ENCODE measurements at places on chromosomes 16 and 17. TPM values are rescaled to one million over a fixed set of nuclear protein-coding genes. Genes with fewer than 3 reads are reported as not detected.

GRCh38 chr16:4006397-4006999, 109.7 kb downstream of the ADCY9 start:
- DNase-seq: no peak

GRCh38 chr17:72930031-72930430, 162.5 kb downstream of the SLC39A11 start:
- DNase-seq: no peak

- DNase-seq: no peak
These were observed 43.5 kb downstream of the ARHGAP17 start for GRCh38 chr16:24971718-24972117.

DNA sequence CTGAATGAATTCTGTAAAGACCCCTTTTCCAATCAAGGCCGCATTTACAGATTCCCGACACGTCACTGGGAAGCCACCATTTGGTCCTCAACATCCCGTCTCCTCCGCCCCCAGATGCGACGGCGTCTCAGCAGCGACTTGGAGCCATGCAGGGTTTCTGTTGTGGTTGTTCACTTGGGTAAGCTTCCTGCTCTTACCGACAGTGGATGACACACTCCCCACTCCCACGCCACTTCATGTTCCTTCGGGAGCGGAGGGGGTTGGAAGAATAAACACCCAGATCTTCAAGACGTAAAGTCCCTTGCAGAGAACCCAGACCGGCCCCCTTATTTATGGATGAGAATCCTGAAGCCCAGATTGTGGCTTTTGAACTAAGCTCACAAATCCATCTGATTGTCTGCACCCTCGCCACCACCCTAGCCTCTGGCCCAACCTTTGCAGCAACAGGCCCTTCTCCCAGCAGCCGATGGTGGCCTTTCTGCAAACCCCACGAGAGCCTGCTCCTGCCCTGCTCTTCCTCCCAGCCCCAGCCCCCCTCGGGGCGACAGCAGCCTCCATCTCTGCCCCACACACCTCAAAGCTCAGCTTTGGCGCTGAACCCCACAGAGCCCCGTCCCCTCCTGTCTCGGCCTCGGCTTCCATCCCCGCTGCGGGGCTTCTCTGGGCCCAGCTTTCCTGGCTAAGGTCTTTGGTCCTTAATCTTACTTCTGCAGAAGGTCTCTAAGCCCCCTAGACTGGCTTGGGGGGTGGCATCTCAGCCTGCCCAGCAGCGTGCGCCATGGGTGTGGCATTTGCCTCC, 19.0 kb upstream of the OSGIN1 start:
- DNase-seq: no peak

DNA sequence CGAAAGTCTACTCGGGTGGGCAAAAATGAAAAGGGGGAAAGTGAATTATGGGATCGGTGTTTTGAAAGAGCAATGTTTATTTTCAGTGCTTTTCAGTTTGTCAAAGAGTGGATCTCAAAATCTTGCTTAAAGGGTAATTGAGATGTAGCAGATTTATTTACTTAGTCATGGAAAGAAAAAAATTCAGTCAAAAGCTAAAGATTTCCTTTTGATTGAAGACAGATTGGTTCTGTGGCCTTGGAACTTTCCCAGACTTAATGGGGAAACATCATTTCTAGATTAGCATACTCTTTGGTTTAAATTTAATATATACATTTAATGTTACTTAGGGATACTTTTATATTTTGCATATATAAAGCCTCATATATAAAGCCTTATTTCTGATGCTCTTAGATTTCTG, 20.6 kb downstream of the PRKAR1A start:
- no peak for DNase-seq

DNA sequence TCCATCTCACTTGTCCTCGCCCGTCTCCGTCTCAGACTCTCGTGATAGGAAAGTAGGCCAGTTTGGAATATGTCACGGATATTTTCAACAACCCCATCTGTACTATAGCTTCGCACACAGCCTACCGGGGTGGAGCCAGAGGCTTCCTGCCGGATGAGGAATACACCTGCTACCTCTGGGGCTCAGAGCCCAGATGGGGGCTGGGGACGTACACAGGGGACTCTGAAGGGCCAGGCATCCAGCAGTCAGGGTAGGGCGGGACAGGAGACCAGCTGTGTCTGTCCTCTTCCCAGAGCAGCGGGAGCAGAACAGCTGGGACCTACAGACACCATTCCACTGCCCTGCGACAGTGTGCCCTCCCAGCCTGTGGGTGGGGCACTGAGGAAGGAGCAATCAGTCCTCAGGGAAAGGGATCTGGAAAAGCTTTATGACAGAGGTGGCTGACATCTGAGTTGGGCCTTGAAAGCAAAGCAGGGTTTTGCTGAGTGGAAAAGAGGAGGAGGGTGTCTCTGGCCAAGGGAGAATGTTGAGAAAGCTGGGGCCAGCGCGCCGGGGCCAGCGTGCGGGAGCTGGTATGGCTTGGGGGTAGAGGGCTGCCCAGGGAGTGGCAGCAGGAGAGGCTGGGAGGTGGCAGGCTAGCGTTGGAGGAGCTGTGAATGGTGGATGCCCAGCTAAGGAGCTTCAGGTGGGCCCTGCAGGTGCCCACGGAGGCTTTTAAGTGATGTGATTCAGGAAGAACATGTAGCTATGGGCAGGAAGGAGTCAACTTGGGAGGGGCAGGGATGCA, 11.5 kb upstream of the SRCIN1 start:
- no peak for DNase-seq

GRCh38 chr17:59510611-59511010, 54.8 kb upstream of the DHX40 start:
- DNase-seq: no peak

DNA sequence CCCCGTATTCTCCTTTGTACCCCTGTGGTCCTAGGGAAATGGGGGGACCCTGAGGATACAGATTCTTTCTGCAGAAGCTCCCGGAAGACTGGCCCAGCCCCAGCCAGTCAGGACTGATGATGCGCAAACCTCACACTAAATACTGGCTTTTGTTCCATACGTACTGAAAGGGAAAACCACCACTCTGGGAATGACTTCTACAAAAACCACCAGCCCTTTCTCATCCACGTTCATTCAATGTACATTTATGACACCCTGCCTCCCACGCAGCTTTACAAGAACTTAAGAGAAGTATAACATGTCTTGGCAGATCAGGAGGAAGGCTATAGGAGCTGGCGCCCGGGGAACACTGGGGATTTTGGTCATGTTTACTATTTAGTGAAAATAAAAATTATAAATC, 70.6 kb downstream of the MARCHF10 start:
- DNase-seq: no peak

- DNase-seq: no peak
These were observed 41.7 kb downstream of the LYRM1 start for GRCh38 chr16:20942256-20942655.

GRCh38 chr16:55622930-55623561, 32.7 kb upstream of the SLC6A2 start:
- peak; percentile 31 for DNase-seq

GRCh38 chr17:54494721-54495715, 405.6 kb upstream of the TOM1L1 start:
- DNase-seq: no peak

- no peak for DNase-seq
These were observed 69.2 kb downstream of the MAP2K4 start for GRCh38 chr17:12089809-12090384.

Gene HSD17B1
- total RNA-seq: 2.8 TPM

Gene NOG
- total RNA-seq: 7.0 TPM

Gene KRTAP4-6
- total RNA-seq: not detected

Gene SUMO2
- 145 TPM for total RNA-seq

Gene CIAO2B
- total RNA-seq: 52.7 TPM

Gene POLR3K
- total RNA-seq: 16.4 TPM

Gene PROCA1
- total RNA-seq: 0.79 TPM

Gene RAMP2
- not detected for total RNA-seq

All from MG63 (cell line).